ENCODE measurements at places on chromosomes 16 and 17.

DNA sequence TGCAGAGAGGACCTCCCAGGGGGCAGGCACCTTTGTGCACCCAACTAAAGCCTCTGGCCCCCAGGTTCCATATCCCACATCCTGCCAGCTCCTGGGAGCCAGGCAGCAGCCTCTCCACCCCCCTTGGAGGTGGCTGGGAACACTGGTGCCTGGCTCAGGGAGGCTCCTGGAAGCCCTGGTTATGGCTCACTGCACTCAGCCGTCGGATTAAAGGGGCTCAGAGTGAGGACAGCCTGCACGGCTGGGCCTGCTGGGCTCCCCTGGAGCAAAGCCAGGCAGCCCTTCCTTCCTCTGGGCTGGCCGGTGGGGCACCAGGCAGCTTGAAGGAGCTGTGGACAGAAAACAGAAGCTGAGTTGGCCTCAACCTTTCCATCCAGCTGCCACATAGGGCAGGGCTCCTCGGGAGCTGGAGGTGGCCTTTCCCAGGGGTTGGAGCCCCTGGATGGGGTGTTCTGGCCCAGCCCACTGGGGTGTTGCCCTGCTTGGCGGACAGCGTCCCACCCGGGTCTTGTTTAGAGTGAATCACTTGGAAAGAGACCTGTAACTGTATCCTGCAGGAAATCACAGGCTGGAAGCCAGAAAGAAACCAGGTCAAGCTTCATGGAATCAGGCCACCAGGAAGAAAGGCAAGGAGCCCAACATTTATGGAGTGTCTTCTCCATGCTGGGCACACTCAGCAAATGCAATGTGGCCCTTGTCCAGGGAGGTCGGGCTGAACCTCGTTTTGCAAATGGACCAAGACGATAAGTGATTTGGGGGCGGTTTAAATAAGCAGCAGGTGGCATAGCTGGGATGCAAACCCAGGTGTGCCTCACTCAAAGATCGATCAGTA is 253.3 kb downstream of the SOX9 start:
- no peak for DNase-seq

GRCh38 chr17:18033442-18034099 is 5.4 kb downstream of the ATPAF2 start:
- DNase-seq: peak; percentile 24

- DNase-seq: no peak
These were observed 1.6 kb downstream of the ALG1 start for GRCh38 chr16:5073279-5073629.

DNA sequence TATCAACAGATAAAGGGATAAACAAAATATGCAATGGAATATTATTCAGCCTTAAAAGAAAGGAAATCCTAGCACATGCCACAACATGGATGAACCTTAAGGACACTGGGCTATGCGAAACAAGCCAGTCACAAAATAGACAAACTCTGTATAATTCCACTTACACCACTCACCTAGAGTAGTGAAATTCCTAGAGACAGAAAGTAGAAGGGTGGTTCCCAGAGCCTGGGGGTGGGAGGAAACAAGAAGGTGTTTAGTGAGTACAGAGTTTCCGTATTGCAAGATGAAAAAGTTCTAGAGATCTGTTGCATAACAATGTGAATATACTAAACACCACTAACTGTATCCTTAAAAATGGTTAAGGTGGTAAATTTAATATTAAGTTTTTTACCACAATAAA is 10.0 kb downstream of the SPOP start:
- DNase-seq: no peak

GRCh38 chr16:10252155-10252554 is 69.9 kb upstream of the GRIN2A start:
- no peak for DNase-seq
